Activated CD4-positive, alpha-beta T cell treated with anti-CD3 and anti-CD28 coated beads for 24 hours (primary cell): ENCODE measurements at places on chromosomes 2 and 18.

DNA sequence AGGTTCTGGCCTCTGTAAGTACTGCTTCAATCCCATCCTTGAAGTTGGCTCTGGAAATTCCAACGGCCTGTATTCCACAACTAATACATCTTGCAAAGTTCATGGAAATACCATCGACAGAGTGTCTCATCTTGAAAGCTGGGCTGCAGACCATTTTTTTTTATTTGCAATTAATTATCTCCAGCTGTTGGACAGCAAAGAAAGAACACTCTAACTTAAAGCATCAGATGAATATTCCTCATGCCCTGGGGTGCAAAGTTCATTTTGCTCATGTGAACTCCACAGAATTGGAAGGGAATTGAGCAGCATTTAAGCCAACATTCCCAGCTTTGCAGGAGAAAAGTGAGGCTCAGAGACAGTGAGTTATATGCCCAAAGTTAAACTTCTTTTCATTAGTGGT is 96.5 kb upstream of the PIEZO2 start:
- no peak for DNase-seq

- no peak for DNase-seq
Measured at GRCh38 chr18:56747032-56747658, 96.0 kb downstream of the WDR7 start.

- no peak for DNase-seq
Measured at GRCh38 chr2:177256026-177256425, 8.5 kb downstream of the NFE2L2 start.

DNA sequence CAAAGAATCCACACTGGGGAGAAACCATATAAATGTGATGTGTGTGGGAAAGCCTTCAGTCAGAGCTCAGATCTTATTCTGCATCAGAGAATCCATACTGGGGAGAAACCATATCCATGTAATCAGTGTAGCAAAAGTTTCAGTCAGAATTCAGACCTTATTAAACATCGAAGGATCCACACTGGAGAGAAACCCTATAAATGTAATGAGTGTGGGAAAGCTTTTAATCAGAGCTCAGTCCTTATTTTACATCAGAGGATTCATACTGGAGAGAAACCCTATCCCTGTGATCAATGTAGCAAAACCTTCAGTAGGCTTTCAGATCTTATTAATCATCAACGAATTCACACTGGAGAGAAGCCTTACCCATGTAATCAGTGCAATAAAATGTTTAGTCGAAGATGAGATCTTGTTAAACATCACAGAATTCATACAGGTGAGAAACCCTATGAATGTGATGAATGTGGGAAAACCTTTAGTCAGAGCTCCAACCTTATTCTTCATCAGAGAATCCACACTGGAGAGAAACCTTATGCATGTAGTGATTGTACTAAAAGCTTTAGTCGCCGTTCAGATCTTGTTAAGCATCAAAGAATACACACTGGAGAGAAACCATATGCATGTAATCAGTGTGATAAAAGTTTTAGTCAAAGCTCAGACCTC is 16.7 kb upstream of the ZSCAN30 start:
- DNase-seq, result no peak
